ENCODE measurements at places on chromosomes 7 and 10.
A peak's percentile ranks its signal among the peaks of the same experiment; 100 is the strongest.

DNA sequence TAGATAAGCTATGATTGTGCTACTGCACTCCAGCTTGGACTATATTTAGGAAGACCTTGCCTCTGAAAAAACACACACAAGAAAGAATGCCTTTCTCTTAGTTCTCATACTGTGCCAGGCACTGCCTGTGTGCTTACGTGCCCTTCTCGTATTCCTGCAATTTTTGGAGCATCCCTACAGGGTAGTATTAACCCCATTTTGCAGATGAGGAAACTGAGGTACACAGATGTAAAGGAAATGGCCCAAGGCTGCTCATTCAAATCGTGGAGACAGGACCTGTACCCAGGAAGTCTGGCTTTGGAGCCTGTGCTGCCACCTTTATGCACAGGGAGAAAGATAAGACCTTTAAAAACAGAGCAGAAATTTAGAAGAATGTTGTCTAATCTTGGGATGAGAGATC is 16.7 kb downstream of the AGAP3 start:
- no peak for DNase-seq

GRCh38 chr10:97025613-97026242 is 160.0 kb downstream of the SLIT1 start:
- peak; percentile 36 for DNase-seq

- no peak for DNase-seq
Measured at GRCh38 chr7:43905209-43905946, 1.0 kb downstream of the URGCP start.

DNA sequence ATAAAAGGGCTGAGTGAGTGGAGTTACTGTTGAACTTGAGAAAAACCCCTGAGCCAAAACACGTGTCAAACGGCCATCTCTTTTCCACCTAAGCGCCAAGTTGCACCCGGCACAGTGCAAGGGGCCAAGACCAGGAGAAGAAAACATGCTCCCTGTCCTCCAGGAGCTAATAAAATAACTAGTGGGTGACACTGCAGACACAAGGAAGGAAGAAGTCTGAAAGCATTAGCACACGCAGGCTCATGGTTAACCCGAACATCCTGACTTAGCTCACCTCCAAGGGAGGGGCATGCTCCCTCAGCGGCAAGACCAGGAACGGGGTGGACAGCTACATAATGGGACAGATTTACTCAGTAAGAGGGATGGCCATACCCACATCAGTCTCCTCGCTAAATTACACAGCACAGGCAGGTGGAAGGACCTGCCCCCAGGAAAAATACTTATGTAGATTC is 65.0 kb downstream of the PIP4K2A start:
- DNase-seq: peak; percentile 39

DNA sequence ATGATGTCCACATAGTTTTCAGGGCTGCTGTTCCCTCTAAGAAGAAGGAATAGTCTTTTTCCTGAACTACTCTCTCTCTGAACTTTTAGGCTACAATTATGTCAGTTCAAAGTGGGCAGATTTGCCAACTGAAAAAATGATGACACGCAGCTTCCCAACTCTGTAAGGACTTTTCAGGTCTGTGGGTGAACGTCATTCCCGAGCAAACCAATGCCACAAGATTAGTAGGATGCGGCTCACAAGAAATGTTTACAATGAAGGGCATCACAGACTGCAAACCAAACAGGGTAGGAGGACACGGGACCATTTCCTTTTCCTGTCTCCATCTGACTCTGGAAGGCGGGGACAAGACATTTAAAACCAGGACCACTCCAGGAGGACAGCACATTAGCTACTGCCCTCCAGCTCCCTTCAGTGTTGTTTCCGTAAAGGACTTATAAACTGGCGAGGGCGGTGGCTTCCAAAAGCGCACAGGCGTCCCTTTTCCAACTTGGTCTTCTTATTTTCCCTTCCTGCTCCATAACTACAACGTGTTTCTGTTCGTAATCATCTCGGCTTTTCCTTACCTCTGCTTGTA is 539 bp upstream of the MKLN1 start:
- no peak for DNase-seq

DNA sequence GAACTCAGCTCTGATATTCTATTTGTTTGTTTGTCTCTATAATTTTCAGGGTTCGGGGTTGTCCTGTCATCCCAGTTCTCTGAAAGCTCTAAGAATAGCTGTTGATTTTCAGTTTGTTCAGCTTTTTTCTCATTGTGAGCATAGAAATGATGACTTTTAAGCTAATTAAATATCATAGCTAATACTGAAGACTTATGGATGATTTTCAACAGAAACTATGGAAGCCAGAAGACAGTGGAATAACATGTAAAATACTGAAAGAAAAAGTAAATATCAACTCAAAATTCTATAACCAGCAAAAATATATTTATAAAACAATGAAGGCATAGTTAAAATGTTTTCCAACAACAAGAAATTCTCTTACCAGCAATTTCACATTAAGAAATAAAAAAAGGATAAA is 96.4 kb upstream of the ETV1 start:
- DNase-seq: no peak

DNA sequence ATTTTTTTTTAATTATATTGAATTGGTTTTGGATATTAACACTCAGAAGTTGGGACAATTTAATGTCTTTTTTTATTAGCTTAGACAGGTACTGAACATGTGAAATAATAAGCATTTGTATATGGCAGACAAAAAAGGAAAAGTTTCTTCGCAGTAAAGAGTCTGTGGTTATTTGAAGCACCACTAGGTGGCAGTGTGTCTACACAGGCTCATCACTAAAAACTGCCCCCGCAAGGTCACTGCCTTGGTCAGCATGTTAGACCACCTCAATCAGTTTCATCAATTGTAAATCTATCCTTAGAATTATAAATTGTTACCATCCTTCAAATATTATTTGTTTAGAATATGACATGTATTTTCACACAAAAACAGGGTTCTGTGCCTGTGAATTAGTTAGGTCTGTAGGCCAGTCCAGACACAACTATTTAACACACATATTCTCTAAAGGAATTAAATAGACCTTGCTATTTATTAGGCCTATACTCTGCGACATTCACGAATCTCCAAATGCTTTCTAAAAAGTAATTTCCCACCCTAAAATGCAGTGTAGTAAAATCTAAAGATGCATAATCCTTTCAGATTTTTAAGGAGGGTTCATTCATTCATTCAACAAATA is 17.0 kb downstream of the PNLIPRP3 start:
- no peak for DNase-seq

- no peak for DNase-seq
Measured at GRCh38 chr10:90642136-90642535, 215.7 kb downstream of the HTR7 start.

DNA sequence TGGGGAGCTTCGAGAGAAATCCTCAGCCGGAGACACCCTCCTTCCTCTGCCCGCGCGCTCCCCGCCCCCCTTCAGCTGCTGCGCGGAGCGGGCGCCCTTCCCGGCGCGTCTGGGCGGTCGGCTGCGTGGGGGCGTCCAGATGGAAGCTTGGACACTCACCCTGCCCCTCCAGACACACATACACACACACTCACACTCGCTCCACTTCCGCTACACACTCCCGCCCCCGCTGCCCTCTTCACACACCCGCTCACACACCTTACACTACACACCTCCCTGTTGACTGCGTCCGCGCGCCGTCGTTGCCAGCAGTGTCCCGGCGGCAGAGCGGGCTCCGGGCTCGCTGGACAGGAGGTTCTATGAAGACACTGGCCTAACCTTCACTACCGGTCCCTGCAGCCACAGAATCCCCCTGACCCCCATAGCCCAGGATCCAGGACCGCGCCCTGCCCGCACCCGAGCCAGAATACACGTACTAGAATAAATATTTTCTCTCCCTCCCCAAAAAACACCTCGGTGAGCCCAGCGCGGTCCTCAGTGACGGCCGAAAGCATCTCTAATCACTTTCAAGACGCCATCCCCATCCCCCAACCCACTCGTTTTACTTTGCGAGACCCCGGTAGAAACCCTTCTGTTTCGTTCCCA is 1.1 kb upstream of the EGR2 start:
- DNase-seq: peak; percentile 66

- no peak for DNase-seq
Measured at GRCh38 chr10:1558906-1559305, 178.4 kb downstream of the ADARB2 start.

- no peak for DNase-seq
Measured at GRCh38 chr7:98974906-98975816, 96.8 kb downstream of the TRRAP start.

DNA sequence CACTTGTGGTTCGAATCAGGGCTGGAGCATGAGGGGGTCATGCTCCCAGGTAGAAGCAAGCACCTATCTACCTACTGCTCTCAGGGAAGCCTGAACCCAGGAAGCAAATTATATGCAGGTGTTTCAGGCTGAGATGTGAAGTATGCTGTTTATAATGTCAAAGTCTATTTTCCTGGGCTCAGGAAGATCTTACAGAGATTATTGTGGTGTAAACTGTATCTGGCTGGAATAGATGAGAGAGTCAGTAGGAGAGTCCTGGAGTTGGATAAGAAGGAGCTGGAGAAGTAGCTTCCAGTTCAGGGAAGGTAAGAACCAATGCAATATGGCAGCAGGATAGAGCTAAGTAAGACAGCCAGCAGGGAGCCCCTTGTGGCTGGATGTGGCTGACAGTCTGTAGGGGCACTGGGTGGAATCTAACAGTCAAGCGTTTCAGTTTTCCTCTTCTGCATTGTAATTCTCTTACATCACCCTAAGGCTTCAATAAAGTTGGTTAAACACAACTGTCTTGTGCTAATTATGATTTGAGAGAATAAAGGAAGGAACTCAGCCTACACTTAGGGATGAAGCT is 105.9 kb upstream of the EEPD1 start:
- no peak for DNase-seq

DNA sequence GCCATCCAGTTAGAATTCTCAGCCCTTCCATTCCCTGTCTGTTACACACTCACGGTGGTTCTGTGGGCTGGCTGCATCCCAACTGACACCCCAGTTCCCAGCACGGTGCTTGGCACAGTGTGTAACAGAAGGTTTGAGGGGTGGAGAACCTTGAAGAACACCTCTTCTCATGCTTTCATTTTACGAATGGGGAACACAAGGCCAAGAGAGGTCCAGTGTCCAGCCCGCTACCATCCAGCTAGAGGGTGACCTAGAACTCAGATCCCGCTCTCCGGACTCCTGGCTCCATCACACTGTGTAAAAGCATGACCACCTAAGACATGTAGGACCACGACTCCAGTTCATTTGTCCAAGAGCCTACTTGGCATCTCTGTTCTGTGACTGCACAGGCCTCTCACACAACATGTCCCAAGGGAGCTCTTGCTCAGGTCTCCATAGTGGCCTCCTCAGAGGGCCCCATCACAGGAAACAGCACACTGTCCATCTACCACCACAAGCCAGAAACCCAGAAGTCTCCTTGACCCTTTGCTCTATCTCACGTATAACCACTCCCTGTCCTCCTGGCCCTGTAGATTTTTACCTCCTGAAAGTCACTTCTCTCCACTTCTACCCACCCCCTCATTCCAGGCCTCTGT is 2.8 kb upstream of the CDH23 start:
- DNase-seq: no peak

- no peak for DNase-seq
Measured at GRCh38 chr7:82429408-82429807, 14.2 kb downstream of the CACNA2D1 start.

DNA sequence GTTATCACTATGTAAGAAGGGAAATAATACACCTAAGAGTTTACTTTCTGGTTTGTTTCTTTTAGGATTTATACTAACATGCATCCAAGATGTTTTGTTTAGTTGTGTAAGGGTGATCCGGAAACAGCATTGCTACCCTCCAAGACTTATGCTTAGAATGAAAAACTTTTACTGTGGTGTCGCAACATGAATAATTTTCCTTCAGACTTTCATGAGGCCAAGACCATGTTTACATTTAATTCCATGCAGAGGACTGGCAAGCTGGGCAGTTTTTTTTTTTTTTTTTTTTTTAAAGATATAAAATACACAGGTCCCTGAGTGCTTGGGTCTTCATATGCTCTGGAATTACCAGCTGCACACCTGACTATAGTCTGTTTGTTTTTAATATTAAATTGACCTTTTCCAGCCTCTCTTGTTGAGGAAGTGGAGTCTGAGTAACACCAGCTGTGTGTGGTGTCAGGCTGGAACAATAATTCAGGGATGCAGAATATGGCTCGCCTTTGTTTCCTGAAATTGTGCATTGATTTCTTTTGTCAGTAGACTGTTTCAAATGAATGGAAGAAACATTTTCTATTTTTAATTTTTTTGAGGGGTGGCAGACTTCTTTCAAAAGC is 81.7 kb downstream of the ST7 start:
- DNase-seq: no peak

- no peak for DNase-seq
Measured at GRCh38 chr10:128310971-128311658, 184.9 kb upstream of the MKI67 start.

DNA sequence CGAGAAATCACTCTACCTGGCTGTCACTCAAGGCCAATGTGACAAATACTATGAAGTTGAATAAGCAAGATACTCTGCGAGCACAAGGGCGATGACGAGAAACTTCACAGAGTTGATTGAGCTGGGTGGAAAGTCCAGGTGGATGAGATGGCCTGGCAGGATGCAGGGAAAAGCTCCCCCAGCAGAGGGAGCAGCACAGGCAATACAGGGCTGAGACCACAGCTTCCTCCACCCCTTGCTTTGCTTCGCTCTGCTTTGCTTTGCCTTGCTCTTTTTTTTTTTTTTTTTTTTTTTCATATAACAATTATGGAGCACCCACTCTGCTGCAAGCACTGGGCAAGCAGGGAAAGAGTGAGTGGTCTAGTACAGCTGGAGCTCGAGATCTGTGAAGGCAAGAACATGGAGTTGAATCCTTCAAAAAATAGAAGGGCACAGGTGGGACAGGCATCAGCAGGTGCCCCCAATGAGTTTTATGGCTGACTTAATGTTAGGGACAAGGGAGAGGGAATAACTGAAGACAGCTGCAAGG is 88.3 kb downstream of the CABCOCO1 start:
- DNase-seq: peak; percentile 60

DNA sequence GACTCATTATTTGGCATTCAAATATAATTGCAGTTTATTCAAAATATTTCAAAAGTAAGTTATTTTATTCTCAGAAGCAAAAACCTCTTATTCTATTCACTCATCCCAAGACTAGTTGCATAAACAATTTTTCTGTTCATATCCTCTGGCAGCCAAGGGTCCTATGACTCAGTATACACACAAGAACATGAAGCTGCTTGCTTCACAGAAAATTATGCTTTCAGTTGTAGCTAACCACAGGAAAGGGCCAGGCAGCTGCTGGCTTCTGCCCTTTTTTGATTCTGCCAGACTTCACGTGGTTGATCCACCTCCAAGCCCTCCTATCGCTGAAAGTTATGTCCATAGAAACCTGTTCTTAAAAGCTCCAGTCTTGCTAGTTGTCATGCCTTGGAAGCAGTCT is 108.8 kb downstream of the ABCA13 start:
- peak; percentile 10 for DNase-seq

DNA sequence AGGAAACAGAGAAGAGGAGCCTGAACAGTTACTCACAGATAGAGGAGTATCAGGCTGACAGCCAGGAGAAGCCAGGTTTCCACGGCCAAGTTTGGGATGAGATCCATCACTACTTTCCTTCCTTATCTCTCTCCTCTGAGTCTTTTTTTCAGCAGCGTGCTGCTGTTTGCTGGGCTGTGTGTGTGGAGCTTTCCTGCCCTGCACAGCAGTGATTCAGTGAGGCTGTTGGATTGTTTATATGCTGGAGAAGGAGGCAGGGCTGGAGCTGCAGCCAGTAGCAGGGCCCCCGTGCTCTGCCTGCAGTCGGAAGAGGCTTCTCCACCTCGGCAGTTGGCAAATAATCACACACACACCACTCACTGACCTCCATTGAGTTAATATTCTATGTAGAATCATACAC is at the start of gene CYP3A7:
Gene CYP3A7, minus strand, starts transcription at position 210 of the 400 bp plus-strand sequence. Its CDS starts 103 bp downstream, at position 107.
- DNase-seq: no peak
